GM23338 (cell line): ENCODE measurements at places on chromosomes 4 and X.
A peak's percentile ranks its signal among the peaks of the same experiment; 100 is the strongest.

GRCh38 chrX:22053481-22053880, 21.4 kb downstream of the PHEX start:
- no peak for DNase-seq

- DNase-seq: peak; percentile 71
Measured at GRCh38 chrX:69603566-69604194, 12.2 kb upstream of the EDA start.

DNA sequence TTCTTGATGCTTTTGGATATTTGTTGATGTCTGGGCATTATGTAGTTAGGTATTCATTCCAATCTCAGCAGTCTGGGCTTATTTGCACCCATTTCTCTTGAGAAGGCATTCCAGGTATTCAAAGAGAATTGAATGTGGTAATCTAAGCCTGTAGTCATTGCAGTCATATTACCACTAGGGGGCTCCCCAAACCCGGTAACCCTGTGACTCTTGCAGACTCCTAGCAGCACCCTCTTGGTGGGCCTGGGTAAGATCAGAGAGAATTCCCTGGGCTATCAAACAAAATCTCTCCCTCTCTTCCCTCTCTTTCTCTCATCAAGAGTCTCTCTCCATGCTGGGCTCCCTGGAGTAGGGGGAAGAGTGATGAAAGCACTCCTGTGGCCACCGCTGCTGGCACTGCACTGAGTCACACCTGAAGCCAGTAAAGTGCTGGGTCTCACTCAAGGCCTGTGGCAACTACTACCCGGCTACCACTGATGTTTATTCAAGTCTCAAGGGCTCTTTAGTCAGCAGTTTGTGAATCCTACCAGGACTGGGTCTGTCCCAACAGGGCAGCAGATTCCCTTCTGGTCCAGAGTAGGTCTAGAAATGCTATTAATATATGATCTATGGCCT, 187.7 kb upstream of the NUDT10 start:
- peak; percentile 80 for DNase-seq

GRCh38 chrX:110086162-110086915, 83.4 kb downstream of the TMEM164 start:
- DNase-seq: no peak

GRCh38 chr4:84220990-84221389, 278.1 kb downstream of the NKX6-1 start:
- DNase-seq: no peak

- no peak for DNase-seq
Measured at GRCh38 chr4:110635163-110635865, 12.4 kb upstream of the PITX2 start.

DNA sequence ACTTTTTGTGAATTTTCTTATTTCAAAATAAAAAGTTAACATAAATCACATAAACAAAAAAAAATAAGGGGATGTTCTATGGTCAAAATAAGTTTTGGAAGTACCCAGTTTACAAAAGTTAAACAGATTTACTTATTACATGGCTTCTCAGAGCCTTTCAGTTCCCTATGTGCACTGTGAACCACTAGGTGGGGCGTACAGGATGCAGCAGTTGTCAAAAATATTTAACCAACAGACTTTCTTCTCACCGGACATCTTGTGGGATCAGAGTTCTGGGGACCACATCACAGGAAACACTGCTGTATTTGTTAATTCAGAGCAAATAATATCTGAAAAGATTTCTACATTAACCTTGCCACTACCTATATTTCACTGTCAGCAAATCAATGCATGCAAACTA, 74.1 kb downstream of the SMARCA1 start:
- DNase-seq: no peak

DNA sequence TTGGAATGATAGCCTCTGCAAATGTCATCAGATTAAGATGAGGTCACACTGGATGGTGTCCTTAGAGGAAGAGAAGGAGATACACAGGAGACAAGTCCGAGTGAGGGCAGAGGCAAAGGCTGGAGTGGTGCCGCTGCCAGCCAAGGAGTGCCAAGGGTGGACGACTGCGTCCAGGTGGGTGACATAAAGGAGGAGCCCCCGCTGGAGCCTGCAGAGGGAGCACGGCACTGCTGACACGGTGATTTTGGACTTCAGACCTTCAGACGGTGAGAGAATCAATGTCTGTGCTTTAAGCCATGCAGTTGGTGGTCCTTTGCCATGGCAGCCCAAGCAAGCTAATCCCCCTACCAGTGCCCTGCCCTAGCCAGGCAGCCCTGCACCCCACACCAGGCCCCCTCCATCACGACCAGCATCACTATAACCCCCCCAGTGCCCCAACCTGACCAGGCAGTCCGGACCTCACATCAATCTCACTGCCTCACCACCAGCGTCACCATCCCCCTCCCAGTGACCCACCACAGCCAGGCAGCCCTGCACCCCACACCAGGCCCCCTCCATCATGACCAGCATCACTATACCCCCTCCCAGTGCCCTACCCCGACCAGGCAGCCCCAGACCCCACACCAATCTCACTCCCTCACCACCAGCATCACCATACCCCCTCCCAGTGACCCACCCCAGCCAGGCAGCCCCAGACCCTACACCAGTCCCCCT, 130.0 kb downstream of the HMX1 start:
- DNase-seq: no peak

GRCh38 chrX:45632506-45632905, 431.8 kb upstream of the DIPK2B start:
- peak; percentile 11 for DNase-seq

DNA sequence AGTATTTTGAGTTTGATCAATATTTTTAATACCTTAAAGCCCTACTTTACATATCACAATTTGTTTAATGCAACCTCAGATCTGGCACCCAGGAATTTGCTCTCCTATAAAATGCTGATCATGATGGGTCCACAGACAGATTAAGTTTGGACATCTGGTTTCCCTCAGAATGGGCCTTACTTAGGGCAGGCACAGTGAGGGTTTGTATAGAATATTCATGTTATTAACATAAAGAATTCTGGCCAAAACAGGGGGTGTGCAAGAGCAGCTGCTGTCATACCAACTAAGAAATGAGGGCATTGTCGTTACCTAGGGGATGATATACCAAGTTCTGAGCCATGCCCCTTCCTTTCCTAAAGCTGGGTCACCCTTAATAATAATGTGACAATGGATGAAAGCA, 37.5 kb upstream of the CENPU start:
- DNase-seq: no peak

DNA sequence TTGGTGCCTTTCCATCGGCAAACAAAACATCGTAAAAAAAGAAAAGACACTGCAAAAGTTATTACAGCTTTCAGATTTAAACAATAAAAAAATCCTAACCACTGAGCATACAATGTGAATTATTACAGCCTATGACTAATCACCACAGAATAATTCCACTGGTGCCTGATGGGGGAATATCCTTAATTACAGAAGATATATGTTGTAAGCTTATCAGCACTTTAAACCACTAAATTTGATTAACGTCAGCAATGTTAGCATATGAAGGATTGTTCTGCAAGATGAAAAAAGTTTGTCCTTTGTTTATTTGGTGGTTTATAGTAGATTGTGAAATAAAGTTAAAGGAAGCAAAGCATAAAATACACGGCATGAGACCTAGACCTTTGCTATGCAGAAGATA, 210.2 kb upstream of the ADAMTS3 start:
- no peak for DNase-seq

DNA sequence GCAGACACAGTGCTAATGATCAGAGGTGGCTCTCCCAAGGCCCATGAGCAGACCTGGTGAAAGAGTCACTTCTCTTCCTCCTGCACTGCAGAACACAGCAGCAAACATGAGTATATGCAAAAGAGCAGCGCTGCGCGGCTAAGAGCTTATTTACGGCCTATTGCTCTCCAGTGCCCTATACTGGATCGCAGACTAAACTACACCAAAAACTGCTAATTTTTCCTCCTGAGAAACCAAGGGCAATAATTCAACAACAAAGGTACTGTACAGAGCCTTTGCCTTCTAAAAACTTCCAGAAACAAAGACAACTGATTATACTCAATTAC, 702.5 kb downstream of the ARAP2 start:
- peak; percentile 33 for DNase-seq

DNA sequence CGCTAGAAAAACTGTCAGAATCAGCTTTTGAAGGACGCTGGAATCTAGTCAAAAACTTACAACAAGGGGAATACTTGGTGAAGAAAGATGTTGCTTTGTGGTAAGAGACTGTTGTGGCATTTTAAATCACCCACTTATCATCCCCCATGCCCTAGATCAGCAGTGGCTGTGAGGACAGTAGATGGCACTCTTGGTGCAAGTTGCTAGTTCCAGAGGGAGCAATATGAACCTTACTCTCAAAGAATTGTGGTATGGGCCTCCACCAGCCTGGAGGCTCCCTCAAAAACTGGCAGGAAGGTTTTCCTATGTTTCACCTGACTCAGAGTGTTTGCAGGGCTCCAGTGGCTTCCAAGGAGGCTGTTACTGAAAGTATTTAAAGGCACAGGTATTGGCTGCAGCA, 37.7 kb upstream of the SLC16A2 start:
- DNase-seq: peak; percentile 58

DNA sequence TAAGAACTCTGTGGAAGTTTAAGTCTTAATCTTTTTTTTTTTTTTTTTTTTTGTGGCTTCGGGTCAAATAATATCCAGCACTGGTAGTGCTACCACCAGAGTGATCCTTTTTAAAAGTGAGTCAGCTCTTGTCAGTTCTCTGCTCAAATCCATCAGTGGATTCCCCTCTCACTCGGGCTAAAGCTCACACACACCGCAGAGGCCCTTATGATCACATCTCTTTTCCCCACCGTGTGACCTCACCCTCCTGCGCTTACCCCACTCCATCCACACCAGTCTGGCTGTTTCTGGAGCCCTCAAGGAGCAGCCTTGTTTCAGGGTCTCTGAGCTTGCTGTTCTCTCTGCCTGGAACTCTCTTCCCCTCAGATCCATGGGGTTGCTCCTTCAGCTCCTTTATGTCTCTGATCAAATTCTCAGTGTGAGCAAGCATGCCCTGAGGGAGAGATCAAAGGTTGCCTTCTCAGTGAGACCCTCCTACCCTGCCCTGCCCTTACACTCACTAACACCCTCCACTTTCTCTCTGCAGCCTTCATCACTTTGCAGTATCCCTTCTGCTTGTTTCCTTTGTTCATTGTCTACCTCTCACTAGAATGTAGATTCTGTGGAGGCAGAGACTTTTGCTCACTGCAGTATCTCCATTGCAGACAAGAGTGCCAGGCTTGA, 19.8 kb upstream of the BEND4 start:
- no peak for DNase-seq

GRCh38 chr4:76960014-76960413, 10.5 kb downstream of the SEPTIN11 start:
- DNase-seq: no peak

DNA sequence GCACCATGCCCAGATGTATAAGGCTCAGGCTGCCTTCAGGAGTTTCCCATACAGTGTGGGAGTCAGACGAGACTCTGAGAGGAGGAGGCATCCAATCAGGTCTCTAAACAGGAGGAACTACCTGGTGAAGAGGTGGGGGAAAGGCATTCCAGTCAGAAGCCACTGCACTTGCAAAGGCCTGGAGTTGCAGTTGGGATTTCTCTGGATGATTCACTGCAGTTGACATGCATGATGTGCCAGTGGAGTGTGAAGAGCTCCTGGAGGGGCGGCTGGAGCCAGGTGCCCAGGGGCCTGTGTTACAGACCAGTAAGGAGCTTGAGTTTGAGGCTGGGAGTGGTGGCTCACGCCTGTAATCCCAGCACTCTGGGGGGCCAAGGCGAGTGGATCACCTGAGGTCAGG, 339.1 kb downstream of the ARHGAP10 start:
- DNase-seq: no peak

DNA sequence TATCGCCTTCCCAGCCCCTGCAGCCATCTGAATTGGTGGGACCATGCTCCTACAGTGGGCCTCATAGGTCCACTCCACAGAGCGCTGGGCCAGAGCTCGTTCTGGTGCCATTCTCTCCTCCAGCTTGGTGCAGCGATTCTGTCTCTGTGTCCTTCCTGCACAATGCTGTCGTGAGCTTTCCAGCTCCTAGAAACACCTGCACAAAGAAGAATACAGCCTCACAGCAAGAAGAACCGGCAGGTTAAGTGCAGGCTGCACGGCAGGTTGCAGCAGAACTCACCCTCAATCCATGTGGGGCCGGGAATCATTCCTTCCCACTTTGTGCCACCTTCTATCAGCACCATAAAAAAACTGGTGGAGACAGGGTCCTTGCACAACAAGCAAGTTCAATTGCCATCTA, 101.2 kb upstream of the ENPP6 start:
- no peak for DNase-seq
